Activated naive CD4-positive, alpha-beta T cell treated with anti-CD3 and anti-CD28 coated beads, Interleukin-2, amount 50 U/mL, for 16 hours (primary cell): ENCODE measurements at places on chromosomes 7 and 10.

GRCh38 chr7:26700893-26701292 is 163.5 kb downstream of the SKAP2 start:
- no peak for DNase-seq

GRCh38 chr10:131127138-131127589 is 184.4 kb downstream of the TCERG1L start:
- DNase-seq, result no peak

- DNase-seq, result no peak
These were observed 287.1 kb upstream of the CELF2 start for GRCh38 chr10:10730471-10731043.

DNA sequence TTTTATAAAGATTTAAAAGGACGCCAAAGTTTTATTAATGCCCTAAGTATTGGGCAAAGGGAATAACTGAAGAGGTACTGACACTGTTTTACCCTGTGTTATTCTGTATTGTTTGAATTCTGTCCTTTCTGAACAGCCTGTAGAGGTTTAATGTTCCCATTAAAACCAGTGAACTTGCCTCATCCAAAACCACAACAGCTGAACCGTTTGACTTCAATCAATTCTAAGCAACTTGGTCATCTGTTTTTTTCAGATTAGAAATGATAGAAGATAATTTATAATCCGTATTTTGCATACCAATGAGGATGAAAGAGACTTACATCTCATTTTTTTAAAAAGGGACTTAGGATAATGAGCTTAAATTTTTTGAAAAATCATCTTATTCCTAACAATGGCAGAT is 40.4 kb downstream of the HACD1 start:
- DNase-seq, result no peak

DNA sequence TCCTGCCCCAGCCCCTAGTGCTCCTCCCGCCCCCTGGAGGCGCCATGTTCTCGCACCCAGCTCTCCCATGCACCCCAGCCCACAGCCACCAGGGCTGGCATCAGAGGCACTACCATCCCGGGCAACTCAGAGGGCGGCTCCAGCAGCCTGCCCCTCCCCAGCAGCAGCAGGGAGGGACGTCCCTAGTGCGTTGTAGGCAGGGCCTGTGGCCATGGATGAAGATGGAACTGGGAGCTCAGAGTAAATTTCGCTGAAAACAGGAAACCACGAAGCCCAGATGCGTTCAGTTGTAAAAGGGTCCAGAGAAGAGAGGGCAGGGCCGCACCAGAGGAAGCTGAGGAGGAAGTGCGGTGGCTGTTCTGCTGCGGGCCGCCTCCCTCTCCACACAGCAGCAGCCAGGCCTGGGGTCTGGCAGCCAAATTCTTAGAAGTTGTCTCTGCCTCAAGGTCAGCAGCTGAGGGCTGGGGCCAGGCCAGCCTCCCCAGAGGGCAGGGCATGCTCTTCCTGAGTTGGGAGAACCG is 24.6 kb downstream of the VSIR start:
- peak; percentile 60 for DNase-seq

DNA sequence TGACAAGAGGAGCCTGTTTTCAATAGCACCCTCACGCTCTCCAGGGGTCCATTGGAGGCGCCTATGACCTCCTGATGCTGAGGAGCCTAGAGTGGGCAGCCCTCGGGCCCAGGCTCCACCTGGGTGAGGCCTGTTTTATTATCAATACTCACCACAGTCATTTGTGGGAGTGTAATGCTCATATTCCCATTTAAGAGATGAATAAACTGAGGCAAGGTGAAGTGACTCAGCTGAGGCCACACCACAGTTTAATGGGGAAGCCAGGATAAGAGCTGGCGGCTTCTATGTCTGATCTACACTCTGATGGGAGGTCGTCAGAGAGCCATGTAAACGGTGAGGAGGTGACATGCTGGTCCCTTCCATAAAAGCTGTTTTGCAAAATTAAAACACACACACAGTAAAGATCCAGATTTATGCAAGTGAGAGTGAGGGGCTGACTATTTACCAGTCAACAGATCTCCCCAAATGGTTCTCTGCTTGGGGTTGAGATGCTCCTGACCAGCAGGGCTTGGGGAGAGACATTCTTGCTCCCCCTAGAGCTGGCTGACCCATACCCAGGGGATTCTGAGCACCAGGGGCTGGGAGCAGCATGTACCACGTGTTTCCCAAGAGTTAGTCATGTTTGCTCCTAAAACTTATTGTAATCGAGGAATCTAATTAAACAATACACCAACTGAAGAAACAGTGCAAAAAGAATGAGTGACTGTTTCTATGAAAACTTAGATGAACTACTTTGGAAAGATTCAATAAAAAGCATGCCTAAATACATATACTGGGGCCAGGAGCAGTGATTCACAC is 81.0 kb upstream of the INSIG1 start:
- no peak for DNase-seq

- DNase-seq, result peak; percentile 73
These were observed 32.6 kb downstream of the USP6NL start for GRCh38 chr10:11578802-11579255.
